ENCODE measurements at places on chromosomes 6 and 20.
A peak's percentile ranks its signal among the peaks of the same experiment; 100 is the strongest.

DNA sequence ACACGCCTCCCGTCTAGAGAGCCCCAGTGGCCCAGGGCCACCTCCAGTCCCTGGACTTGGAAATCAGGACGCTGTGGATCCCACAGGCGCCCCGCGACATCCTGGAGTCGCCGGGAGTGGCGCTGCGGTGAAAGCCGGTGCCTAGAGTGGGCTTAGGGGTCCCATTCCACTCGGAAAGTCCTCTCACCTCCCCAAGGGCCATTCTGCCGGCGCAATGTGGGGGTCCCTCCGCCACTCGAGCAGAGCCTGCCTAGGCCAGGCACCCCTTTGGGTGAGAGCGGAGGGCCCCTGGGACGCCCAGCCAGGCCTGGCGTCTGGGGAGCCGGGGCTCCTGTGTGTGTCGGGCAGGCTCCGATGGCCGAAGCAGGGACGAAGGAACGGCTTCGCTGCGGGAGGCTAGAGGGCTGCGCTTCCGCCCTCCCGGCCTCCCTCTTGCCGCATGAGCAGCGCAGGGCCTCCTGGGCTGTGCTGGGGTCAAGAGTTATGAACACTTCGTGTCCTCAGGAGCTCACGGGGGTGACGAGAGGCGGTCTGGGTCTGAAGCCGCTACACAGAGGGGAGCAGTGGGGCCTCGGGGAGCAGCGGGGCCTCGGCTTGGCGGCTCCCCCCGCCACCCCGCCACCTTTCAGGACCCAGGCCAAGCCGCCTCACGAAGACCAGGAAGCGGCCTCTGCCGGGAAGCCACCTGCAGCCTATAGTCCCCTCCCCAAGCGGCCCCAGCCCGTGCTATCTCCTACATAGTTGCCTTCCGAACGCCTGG is 13.6 kb downstream of the POU3F2 start:
- peak; percentile 7 for DNase-seq

DNA sequence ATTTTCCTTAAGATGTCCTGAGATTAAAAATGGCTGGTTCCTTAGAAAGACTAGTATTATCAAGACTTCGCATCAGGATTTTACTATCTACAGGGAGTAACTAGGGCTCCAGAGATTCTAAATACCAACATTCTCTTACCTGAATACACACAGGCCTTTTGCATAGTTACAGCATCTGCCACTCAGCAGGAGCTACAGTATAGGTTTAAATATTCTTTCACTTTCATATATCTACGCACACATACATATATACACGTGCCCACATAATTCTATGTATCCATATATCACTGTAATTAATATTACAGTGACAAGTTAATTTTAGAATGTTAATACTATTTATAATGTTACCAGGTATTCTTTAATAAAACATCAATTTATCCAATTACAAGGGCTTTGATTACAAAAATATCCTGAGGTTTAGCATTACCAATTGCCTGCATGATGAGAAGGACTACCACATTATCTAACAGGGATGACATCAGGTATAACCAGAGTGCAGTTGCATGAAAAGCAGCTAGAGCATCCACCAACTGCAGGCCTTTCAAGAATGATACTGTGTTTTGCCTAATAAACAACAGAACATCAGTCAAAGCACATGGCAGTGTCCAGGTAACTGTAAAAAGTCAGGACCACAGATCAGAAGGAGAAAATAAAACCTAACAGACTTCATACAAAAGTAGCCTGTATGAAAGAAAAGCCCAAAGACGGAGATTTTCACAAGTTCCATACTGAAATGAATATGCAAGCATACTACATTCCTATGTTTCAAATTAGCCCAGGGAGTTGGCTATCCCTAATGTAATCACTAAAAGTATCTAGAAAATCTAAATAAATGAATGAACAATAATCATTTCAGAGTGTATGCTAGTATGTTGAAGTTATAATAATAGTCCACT is 268.7 kb downstream of the PTPRK start:
- no peak for DNase-seq

DNA sequence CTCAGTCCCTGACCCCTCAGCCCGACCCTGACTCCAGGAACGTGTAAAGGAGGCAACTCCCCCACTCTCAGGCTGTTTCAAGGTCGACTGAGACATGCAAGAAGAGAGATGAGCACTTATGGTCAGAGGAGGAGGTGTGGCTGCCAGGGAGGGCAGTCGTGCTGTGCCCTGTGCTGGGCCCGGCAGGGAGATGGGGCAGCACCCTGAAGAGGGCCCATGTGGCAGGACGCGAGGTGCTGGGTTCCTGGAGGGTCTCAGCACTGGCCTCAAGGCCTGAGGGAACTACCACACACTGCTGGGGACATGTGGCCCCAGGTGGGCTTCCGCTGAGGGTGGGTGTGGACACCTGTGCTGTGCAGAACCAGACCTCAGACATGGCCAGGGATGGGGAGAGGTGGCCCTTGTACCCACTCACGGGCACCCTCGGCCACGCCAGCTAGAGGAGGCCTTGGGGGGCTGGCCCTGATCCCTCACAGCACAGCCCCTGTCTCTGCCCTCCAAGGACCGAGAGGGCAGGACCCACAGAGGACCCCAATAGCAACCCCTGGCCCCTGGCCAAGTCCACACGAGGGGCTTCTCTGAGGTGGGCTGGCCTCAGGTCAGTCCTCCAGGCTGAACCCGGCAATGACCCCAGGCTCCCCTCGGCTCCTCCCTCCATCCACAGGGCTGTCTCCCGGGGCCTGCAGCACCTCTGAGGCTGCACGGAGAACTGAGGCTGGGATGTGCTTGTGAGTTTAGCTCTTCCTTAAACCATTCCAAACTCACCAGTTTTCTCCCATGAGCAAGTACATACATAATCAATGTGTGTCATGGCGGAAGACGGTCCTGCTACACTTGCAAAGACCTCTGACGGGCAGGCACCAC is 8.7 kb downstream of the SLC2A4RG start:
- DNase-seq = no peak

GRCh38 chr6:7559651-7560385 is 18.3 kb downstream of the DSP start:
- DNase-seq = no peak

DNA sequence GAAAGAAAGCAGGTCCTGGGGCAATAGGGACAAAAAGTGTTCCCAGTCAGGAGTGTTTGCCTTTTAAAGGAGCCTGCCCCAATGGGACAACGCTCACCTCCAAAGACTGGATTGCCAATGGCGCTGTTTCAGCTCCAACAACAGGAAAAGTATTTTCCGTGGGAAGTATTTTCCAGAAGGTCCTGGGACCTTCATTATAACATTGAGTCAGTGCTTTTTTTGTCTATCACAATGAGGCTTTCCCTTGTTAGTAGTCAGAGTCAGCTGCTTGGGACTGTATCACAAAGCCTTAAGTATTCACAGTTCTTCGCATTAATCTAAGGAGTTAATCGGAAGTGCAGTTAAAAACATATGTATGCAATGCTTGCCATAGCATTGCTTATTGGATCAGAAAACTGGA is 17.3 kb downstream of the TRAF3IP2 start:
- no peak for DNase-seq
